Prostate gland (tissue), 2 donors: ENCODE measurements at places on chromosomes 6 and 20. TPM values are rescaled to one million over a fixed set of nuclear protein-coding genes. Genes with fewer than 3 reads are reported as not detected.

DNA sequence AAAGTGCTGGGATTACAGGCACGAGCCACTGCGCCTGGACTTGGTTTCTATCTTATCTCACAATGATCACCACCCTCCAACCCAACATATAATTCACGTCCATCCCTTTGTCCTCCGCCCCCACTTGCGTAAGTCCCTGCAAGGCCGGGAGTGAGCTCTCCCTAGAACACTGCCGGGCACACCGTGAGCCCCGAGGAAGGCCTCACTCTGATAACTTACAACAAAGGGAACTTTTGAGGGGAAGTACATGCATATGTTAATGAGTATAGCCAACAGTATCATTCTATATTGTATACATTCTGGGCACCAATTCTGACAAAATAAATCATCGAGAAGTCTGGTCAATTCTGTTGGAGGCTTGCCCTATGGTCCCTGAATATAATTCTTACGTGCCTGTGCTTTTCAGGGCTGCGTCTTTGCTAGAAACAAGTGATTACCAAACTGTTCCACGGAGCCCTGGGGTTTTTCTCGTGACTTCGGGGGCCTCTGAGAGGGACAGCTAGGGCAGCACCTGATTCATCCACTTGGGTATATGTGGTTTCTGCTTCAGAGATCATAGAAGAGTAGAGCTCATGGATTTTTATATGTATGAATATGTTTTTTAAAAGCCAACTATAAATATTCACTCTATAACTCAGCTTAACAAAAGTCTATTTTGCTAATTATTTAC, 469.8 kb upstream of the AGPAT4 start:
- DNase-seq, result no peak
- H3K4me1 ChIP-seq, result no peaks in the 10 kb centered on the region
- no peak overlapping the region for H3K27ac ChIP-seq

DNA sequence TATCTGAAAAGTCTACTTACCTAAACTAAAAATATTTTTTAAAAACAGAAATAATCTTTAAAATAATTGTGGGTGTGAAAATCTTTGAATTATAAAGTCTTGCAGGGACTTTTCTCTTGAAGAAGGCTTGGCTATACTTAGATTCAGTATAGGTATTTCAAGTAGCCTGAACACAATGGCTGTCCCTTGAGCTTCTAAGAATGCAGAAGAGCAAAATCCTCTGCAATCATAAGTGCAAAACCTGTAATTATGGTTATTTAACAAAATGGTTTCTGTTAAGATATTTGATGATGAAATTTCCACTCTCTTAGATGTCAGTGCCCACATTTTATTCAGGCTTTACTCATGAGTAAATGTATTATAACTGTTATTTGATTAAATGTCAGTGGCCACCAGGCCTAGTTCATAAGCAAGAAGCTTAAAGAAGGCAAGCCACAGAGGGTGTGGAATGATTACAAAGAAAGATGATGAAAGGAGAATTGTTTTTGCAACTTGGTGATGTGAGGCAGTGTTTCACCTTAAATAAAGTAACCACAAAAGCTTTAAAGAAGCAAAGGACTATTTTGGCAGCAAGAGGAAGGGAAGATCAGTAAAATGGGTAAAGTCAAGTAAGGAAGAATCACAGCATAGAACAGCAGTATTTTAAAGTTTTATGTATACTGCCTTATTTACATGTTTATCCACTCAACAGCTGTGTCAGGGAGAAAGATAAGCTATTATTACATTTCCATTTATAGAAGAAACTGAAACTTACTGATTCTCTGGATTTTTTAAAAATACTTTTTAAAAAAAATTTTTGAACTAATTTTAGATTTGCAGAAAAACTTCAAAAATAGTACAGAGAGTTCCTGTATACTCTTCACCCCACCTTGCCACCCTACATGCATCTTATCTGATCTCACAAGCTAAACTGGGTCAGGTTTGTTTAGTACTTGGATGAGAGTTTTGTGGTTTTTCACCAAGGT, 351.2 kb upstream of the RUNX2 start:
- H3K36me3 ChIP-seq, result no peaks in the 10 kb centered on the region
- no peak overlapping the region for H3K4me3 ChIP-seq
- H3K27ac ChIP-seq, result no peak overlapping the region
- H3K4me1 ChIP-seq, result no peaks in the 10 kb centered on the region
- DNase-seq, result no peak

DNA sequence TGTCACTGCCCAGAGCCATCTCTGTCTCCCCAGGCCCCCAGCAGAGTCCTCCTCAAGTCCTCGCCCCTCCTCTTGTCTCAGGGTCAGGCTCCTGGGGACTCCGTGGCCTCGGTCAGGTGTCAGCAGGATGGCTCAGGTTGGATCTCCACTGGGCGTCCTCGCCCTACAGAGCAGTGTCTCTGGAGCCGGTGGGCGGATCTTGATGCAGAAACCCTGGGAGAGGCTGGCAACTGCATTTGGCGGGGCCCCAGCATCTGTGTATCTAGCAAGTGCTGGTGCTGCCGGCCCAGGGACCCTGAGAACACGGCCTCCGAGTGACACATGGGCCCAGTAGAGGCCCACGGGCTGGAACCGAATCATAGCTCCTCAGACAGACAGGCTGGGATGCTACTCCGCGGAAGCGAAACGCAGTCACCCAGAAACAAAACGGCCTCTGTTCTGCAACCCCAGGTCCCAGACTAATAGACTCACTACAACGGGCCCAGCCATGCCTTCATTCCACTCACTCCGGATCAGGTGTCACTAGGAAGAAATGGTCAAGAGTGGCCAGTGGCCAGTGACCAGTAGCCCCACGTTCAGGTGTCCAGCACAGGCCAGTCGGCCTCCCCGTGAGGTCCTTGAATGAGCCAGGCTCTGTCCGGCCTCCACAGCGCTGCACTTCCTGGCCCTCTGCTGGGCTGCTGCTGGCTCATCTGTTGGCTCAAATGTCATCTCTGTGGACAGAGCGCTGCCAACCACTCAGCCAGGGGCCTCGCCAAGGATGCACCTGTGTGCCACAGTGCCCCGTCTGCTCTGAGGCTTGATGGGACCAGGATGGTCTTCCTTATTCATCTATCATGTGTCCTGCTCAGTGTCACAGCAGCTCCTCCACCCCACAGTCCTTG, 12.6 kb upstream of the FRMD1 start:
- no peak overlapping the region for H3K27ac ChIP-seq
- no peaks in the 10 kb centered on the region for H3K4me1 ChIP-seq
- H3K4me3 ChIP-seq, result no peak overlapping the region
- DNase-seq, result no peak
- no peaks in the 10 kb centered on the region for H3K27me3 ChIP-seq

DNA sequence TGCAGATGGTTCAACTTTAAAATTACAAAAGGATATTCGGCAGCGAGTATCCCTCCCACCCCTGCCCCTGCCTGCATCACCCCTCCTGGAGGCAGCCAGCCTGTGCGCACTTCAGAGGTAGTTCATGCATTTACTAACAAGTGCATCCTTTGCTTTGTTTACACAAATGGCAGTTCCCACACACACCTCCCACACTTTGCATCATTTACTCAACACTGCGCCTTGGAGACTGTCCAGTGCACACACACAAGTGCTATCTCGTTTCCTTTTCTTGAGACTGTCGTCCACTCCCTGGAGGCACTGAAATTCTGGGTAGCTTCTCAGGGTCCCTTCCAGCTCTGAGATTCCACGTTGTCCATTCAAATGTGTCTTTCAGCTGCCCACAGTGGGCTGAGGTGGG, 53.1 kb upstream of the VSX1 start:
- DNase-seq, result no peak
- no peak overlapping the region for H3K27ac ChIP-seq
- no peaks in the 10 kb centered on the region for H3K4me1 ChIP-seq
- no peaks in the 10 kb centered on the region for H3K36me3 ChIP-seq

ZC2HC1B gene
- total RNA-seq, result 2.0 TPM

- peaks cover 5% of the 10 kb centered on the region for H3K4me1 ChIP-seq
- H3K27me3 ChIP-seq, result peaks cover 35% of the 10 kb centered on the region
- no peak overlapping the region for H3K4me3 ChIP-seq
- no peak for DNase-seq
- no peak overlapping the region for H3K27ac ChIP-seq
These were observed 3.9 kb upstream of the INSM1 start for GRCh38 chr20:20363799-20364592.

DNA sequence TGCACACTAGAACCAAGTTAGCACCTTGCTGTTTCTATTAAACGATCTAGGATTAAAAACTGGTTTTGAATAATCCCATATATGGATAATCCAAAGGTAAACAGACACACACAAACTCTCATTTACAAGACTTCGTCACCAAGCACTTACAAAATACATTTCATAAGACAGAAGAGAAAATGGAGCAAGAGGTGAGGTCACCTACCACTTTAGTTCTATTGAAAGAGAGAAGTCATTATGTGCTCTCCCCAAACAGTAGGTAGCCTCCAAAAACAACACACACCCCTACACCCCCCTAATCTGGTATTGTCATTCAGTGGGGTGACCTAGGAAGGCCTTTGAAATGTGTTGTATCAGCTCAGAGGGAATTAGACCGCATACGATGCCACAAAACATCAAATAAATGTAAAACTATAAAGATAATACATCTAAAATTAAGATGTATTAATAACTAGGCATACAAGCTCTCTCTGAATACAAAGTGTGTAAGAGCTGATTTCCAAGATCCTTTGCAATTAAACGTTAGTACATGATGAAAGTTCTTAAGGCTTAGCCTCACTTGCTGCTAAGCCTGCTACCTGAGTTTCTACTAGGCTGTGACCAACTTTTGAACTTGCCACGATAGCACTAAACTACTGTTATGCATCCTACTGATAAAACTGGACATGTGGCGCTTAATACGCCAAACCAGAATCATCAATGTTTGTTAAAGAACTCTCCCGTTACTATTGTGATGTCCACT, 1.6 kb downstream of the SRPK1 start:
- H3K4me3 ChIP-seq, result peak overlapping the region; percentile 86
- H3K36me3 ChIP-seq, result peaks cover 3% of the 10 kb centered on the region
- no peak for DNase-seq
- no peaks in the 10 kb centered on the region for H3K27me3 ChIP-seq

DNA sequence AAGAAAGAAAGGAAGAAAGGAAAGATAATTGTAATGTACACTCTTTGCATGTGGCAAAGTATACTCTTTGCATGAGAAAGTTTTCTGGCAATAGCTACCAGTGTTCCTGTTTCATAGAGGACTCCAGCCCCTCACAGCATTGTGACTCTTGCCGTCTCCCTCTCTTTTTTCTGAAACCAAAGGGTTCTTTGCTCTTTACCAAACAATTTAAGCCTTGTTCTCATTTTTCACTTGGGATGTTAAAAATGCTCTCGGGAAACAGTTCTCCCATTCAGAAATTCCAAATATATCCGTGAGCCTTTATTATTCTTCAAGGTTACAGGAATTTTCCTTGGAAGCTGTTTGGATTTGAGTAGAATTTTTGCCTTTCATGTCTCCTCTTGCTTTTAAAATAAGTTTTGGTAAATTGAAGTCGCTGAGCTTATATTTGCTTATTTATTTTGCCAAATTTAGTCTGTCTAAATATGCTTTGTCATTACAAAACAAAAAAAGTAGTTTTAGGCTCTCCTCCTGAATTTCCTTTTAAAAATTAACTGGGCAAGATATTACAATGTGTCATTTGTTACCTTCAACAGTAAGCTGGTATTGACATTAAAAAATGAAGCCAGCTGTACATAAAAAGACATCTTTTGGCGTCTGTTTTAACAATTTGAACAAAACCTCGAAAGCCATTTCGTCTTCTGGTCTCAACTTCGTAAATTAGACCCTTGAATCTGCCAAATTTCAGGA, 103.8 kb upstream of the ARMC2 start:
- DNase-seq, result no peak
- H3K4me3 ChIP-seq, result no peak overlapping the region
- no peaks in the 10 kb centered on the region for H3K27me3 ChIP-seq
- no peak overlapping the region for H3K27ac ChIP-seq

RAMACL gene
- total RNA-seq, result 0.68 TPM

GRCh38 chr6:15495375-15495901, 167.4 kb downstream of the DTNBP1 start:
- no peaks in the 10 kb centered on the region for H3K4me1 ChIP-seq
- no peaks in the 10 kb centered on the region for H3K36me3 ChIP-seq
- H3K27ac ChIP-seq, result no peak overlapping the region
- no peak overlapping the region for H3K4me3 ChIP-seq
- no peak for DNase-seq

DNA sequence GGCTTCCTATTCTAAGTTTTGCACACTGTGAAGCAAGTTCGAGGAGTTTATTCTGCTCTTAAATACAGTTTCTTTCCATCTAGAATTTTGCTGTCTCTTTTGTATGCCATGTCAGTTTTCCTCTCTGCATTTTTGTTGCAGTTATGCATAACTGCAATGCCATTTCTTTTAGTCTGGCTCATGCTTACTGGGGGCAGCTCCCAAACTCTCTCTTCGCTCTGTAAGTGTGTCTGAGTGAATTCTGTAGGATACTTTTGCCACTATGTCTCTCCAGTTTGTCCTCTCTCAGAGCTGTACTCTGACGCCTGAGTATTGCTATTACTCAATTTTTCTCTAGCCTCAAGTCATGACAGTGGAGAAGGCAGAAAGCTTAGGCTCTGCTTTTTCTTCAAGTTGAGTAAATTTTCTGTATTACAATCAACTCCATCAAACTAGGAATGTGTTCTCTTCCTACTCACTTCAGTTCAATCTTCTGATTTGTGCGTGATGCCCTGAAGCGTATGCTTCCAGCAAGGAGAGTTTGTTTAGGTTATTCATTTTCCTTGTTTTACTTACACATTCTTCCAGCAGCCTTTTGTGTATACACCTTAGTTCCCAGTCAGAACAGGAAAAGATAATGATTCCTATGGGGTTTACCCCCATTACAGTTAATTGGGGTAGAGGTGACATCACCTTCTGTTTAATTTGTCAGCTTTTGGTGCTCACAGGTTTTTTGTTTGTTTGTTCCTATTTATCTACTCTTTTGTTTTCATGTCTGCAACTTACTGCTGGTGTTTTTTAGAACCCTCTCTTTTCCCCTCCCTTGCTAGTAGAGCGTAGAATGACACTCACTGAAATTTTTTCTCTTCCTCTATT, 430.9 kb downstream of the BCKDHB start:
- H3K4me1 ChIP-seq, result no peaks in the 10 kb centered on the region
- no peaks in the 10 kb centered on the region for H3K36me3 ChIP-seq
- DNase-seq, result no peak
- no peak overlapping the region for H3K4me3 ChIP-seq
- no peaks in the 10 kb centered on the region for H3K27me3 ChIP-seq

SAMD3 gene
- total RNA-seq, result not detected
